GM23338 (cell line): ENCODE measurements at places on chromosomes 5 and 9.
A peak's percentile ranks its signal among the peaks of the same experiment; 100 is the strongest.

GRCh38 chr9:97735070-97735600, 38.0 kb upstream of the XPA start:
- no peak for DNase-seq

- no peak for DNase-seq
Observed at GRCh38 chr5:74613283-74613682, 27.2 kb downstream of the ENC1 start.

GRCh38 chr9:129669141-129669718, 3.8 kb downstream of the PRRX2 start:
- DNase-seq: no peak

DNA sequence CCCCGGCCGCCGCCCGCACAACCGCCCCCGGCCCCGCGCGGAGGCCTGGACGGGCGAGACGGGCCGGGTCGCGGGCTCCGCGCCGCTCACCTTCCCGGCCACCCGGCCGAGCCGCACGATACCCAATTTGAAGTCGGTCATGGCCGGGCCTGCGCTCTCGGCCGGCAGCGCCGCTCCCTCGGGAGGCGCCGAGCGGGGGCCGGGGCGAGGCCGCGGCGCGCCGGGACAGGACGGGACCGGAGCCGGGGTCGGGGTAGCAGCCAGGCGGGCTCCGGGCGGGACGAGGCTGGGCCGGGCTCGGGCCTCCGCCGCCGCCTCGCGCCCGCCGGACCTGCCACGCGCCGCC, 216 bp downstream of the ZMYND19 start:
- DNase-seq: peak; percentile 30

- no peak for DNase-seq
Observed at GRCh38 chr9:127730262-127730661, 4.8 kb downstream of the TOR2A start.

- DNase-seq: peak; percentile 92
Observed at GRCh38 chr5:141040093-141040770, 10.9 kb upstream of the PCDHB1 start.

DNA sequence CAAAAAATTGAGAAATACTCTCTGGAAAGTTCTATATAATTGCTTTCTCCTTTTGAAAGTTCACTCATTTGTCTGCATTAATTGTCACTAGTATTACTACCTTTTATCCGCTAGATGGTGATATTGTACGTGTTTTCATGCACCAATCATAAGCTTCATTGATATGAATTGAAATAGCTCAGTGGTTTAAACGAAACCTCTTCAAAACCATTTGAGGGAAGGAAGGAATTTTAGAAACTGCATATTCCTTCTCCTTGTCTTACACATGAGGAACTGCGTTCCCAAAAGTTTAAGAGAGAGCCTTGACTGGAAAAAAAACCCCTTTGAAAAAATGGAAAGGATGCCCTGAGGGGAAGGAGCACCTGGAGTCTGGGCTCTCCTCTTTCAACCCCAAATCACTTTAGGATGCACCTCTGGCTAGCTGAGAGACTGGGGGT, 98.6 kb downstream of the YTHDC2 start:
- DNase-seq: peak; percentile 60

GRCh38 chr5:114191441-114191840, 170.4 kb upstream of the KCNN2 start:
- no peak for DNase-seq

DNA sequence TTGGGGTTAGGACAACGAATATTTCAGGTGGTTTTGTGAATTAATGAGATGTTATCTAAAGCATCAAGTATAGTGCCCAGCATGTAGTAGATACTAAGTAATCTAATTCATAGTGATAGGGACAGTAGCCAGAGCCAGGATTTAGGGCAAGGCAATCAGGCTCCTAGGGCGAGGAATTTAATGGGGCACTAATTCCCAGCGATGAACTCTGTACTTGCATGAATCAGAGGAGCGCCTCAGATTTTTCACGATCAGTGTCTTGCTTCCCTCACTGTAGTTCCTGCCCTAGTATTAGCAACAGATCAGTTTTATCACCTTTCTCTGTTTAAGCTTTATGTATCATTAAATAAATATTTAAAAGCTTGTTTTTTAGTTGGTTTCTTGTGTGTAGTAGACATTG, 3.1 kb downstream of the AGGF1 start:
- DNase-seq: no peak

GRCh38 chr9:70589571-70590314, 175.3 kb upstream of the KLF9 start:
- no peak for DNase-seq

DNA sequence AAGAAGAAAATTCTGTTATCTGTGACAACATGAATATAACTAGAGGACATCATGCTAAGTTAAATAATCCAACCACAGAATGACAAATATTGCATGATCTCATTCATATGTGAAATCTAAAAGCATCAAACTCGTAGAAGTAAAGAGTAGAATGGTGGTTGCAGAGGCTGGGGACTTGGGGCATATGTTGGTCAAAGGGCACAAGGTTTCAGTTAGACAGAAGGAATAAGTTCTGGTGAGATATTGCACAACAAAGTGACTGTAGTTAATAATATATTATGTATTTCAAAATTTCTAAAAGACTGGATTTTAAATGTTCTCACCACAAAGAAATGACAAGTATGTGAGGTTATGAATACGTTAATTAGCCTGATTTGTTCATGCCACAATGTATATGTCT, 24.8 kb downstream of the GRIA1 start:
- DNase-seq: no peak

DNA sequence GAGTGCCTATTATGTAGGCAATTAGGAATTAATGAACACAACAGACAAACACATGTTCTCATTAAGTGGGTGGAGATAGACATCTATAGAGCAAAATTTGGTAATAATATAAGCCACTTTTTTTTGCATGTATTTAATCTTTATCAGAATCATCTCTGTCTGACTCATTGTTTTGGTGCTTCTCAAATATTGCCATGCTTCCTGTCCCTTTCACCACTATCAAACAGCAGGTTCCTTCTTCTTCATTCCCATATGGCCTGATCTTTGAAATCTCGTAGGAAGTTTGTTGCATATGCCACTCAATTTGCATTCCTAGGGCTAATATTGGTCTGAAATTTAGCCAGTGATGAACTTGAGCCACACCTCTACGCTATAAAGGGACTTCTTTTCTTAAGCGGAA, 128.9 kb upstream of the SPEF2 start:
- no peak for DNase-seq

DNA sequence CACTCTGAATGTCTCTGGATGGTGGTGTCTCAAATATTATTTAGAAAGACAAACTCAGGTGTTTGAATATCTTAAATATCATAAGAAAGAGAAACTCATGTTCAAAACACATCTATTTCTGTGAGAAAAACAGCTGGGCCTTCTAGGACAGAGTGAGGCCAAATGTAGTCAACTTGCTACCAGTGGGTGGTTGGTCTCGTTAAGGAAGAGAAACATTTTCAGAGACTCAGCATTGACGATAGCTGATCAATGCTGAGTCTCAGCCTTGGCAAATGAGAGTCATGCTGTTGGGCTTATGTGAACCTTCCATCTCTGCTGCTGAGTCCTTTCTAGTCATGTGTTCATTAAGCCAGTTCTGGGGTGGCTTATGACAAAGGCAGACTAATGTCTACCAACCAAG, 418.0 kb downstream of the CETN3 start:
- DNase-seq: no peak

DNA sequence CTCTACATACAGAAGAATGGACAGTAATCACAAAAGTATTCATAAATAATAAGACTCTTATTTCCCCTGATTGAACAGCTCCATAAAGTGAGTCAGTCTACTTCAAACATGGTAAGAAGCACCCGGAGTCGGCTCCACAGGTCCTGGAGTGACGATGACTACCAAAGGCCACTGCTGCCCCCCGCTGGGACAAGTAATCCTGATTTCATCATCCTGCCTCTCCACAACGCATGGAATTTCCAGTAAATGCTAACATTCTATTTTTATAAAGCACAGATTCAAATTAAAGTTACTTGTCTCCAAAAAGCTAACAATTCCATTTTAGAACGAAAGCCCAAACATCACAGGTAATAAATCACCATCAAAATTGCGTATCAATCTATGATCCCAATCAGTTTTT, 16.2 kb downstream of the ATPSCKMT start:
- DNase-seq: peak; percentile 70

GRCh38 chr9:71758277-71758676, 10.0 kb downstream of the CEMIP2 start:
- DNase-seq: peak; percentile 93

DNA sequence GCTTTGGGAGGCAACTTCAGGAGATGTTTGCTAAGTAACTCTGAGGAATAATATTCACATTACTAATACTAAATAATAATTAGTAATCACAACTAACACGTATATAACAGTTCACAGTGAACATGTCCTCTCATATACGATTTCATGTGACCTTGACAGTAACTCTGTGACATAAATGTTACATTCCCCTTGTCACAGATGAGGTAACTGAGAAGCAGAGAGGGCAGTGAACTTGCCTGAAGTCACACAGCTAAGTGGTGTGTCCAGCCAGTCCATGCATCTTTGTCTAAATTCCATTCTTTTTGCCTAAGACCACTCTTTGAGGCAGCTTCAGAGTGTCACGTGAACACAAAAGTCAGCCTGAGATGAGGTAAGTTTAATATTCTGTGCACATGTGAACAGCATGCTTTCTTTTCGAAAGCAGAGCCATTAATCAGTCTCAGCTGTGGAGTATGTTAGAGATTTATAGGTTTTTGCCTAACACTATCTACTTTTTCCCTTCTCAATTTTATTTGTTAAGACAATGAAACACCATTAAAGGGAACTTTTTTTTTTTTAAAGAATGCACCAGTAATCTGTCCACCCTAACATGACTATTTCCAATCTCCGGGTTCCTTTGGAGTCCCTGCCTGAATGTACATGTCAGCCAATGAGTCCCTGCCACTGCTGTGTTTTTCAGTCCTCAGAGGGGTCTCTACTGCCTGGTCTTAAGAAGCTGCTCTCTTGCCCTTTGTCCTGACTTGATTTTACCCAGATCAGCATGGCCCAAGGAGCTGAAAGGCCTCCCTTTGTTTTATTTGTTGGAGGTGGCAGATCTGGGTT, 43.5 kb downstream of the SH3PXD2B start:
- DNase-seq: no peak

DNA sequence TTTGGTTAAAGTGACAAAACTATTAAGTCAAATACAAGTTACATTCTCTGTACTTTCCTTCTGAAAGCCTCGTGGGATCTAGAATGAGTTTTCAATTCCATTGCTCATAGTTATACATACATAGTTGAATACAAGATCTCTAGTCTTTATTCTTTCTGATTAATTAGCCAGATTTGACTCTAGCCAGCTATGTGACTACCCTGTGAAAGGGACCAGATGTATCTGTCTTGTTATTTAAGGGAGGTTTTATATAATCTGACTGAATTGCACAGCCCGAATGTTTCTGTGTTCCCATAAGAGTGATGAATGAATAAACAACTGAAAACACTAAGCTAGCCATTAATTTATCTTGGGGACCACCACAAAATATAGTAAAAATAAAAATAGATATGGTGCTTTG, 166.7 kb downstream of the TMEM167A start:
- no peak for DNase-seq

DNA sequence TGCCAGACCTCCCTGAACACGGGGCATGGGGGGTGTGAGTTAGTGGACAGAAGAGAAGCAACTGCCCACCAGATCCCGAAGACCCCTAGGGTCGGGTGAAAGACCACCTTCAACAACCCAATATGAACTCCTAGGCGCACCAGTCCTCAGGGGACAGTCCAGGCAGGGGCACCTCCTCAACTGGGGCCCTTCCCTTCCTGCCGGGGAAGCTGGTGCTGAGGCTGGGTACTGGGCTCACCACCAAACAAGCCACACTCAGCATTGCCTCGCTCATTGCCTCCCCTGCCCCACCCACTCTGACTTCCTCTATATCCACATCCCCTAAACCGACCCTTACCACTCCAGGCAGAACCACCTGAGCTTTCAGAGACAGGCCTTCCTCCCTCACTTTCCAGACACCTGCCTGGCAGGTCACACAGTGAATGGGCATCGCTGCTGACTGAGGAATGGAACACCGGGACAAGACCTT, 42.5 kb downstream of the SEMA4D start:
- no peak for DNase-seq

- DNase-seq: no peak
Observed at GRCh38 chr9:127053057-127053821, 69.2 kb downstream of the ANGPTL2 start.

DNA sequence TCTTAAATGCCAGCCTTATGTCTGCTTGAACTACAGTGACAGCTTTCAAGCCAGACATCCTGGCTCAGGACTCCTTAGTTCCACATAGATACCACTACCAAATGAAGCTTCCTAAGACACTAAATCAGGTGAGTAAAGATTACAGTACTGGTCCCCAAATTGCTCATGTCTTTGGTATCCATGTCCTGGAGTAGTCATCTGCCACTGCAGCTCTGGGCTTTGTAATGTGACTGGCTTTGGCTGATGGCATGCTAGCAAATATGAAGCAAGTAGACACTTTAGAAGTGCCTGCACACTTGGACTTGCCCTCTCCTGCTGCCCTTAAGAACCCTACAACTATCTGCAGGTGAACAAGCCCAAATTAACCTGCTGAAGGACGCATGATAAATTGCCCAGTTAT, 334.9 kb downstream of the BNC2 start:
- no peak for DNase-seq

GRCh38 chr9:136588663-136589464, 43.0 kb upstream of the NOTCH1 start:
- DNase-seq: no peak

DNA sequence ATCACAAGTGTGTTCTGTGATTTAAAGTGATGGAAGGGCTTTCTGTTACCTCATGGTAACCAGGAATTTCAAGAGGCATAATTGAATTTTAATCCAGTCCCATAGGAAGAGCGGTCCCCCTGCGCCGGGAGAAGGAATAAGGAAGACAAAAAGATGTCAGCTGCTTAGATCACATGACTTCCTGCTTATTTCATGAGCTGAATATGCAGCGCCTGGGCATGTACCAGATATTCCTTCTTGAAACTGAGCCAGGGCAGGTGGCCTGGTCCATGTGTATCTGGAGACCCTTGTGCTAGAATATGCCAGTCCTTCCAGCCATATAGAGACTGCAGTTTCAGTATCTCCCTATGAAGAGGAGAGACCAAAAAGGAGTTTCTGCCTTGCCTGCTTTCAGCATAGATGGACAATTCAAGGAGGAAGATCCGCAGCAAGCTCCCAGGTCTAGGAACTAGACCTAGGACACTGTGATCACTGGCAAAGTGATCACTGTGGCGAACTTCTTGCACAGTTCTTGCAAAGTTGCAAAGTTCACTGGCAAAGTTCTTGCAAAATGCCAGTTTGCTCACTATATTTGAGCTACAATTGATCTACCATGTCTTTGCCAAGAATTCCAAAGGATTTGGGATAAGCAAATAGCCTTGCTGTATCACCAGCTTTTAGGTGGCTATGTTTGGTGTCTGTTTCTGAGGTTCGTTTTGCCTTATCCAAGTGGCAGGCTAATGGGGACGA, 102.9 kb upstream of the PHYKPL start:
- no peak for DNase-seq

GRCh38 chr9:30723656-30724055, 1660.8 kb upstream of the ACO1 start:
- DNase-seq: no peak
